Upper lobe of right lung (tissue), 1 donor: ENCODE measurements at places on chromosomes 1 and 21. TPM values are rescaled to one million over a fixed set of nuclear protein-coding genes. Genes with fewer than 3 reads are reported as not detected.

- no peaks in the 10 kb centered on the region for H3K27me3 ChIP-seq
- H3K36me3 ChIP-seq, result no peaks in the 10 kb centered on the region
- no peak overlapping the region for H3K4me3 ChIP-seq
- no peaks in the 10 kb centered on the region for H3K4me1 ChIP-seq
Observed at GRCh38 chr1:54575605-54576290, 27.7 kb downstream of the ACOT11 start.

- H3K4me3 ChIP-seq, result no peak overlapping the region
- H3K4me1 ChIP-seq, result no peaks in the 10 kb centered on the region
- no peak for DNase-seq
- no peak overlapping the region for H3K27ac ChIP-seq
Observed at GRCh38 chr1:212587888-212588510, 20.6 kb upstream of the ATF3 start.

- no peaks in the 10 kb centered on the region for H3K36me3 ChIP-seq
- DNase-seq, result no peak
- H3K4me3 ChIP-seq, result no peak overlapping the region
- no peak overlapping the region for H3K27ac ChIP-seq
Observed at GRCh38 chr1:232667778-232668165, 37.8 kb upstream of the SIPA1L2 start.

DNA sequence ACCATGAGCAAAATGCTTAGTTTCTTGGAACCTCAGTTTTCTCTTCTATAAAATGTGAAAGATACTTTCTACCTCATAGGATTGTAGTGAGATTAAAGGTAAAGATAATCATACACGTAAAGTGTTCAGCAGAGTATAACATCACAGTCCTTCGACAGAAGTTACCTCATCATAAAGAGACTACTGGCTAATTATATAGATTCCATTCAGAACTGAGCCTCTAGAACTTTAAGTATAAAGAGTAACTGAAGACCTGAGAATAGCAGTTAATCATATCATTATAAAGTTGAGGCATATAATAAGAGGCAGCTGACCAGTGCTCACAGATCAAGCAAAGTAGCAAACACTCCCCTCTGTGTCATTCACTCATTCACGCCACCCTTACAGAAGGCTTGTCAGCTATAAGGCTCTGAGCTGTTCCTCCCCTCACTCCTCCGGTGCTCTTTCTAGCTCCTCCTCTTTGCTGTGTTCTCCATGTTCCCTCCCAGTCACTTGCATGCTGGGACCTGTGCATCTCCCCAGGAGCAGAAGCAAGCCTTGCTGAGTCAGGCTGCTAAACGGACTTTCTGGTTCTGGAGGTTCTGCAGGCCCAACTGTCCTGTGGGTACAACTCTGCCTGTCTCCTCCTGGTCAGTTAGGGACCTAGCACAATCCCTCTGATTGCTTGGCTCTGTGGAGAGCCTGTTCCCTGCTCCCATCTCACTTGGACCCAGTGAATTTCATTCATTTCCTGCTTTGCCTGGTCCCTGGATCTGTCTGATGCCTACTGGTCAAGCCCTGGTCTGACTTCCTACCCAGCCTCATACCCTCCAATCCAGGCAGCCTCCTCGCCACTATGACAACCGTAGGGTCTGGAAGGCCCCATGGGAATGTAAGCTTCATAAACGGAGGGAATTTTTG, 28.3 kb upstream of the LY9 start:
- peaks cover 5% of the 10 kb centered on the region for H3K4me1 ChIP-seq
- H3K4me3 ChIP-seq, result no peak overlapping the region
- peak overlapping the region; percentile 9 for H3K27ac ChIP-seq
- no peaks in the 10 kb centered on the region for H3K27me3 ChIP-seq
- H3K36me3 ChIP-seq, result no peaks in the 10 kb centered on the region
- no peak for DNase-seq

DNA sequence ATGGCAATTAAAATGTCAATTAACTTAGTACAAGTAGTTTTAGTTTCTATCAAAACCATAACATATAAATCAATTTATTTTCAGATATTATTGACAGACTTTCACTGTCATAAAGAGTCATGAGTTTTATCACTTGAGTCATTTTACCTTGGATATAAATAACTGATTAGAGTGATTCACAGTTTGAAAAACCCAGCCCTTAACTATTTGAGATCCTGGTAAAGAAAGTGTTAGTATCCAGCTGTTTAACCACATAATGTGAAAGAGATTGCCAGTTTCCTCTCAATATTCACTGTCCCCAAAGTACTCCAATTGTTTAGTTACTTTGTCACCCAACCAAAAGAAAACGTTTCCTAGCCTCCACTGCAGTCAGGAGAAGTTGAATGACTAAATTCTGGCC, 91.3 kb downstream of the UCHL5 start:
- DNase-seq, result no peak
- H3K27me3 ChIP-seq, result no peaks in the 10 kb centered on the region
- H3K4me1 ChIP-seq, result no peaks in the 10 kb centered on the region
- H3K4me3 ChIP-seq, result no peak overlapping the region
- no peak overlapping the region for H3K27ac ChIP-seq
- no peaks in the 10 kb centered on the region for H3K36me3 ChIP-seq

DNA sequence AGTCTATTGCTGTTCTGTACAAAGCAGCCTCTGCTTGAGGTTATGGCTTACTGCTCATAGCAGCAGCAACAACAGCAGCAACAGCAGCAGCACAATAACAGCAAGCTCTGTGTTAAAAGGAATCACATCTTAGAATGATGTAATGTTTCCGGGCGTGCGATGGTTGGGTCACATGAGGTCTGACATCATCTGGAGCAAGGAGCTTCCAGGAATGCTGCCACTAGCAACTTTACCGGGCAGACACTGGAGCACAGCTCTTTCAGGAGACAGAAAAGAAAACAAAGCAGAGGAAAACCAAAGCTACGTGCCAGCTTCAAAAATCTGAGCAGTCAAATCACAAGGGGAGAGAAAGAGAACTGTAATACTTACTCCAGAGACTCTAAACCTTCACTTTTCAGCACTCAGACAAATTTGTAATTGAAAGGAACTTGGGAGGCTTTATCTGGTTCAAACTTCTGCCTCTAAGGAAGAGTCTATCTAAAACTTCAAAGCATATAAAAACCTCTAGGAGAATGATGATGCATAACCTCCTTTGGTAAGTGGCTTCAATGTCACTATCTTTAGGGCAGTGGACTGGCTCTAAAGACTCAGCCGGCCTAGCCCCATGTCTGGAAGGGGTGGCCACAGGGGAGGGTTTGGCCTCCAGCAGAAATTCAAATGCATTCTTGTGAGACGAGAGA, 28.3 kb upstream of the RAB3GAP2 start:
- peak overlapping the region; percentile 69 for H3K27ac ChIP-seq
- H3K4me1 ChIP-seq, result no peaks in the 10 kb centered on the region
- H3K36me3 ChIP-seq, result no peaks in the 10 kb centered on the region
- peak; percentile 65 for DNase-seq

Gene MROH9
- total RNA-seq, result not detected

Gene LIPI
- total RNA-seq, result not detected

Gene CKS1B
- 27.0 TPM for total RNA-seq

Gene USH2A
- total RNA-seq, result not detected

Gene CBR1
- 71.2 TPM for total RNA-seq
